ENCODE measurements at places on chromosomes 6 and 20.

- DNase-seq, result no peak
These were observed 139.0 kb downstream of the PXDC1 start for GRCh38 chr6:3612341-3613041.

GRCh38 chr20:56414842-56415765 lies 3.0 kb downstream of the CASS4 start:
- no peak for DNase-seq

GRCh38 chr6:112786801-112787200 lies 439.7 kb downstream of the RFPL4B start:
- DNase-seq, result no peak

- no peak for DNase-seq
These were observed 118.8 kb downstream of the PHACTR3 start for GRCh38 chr20:59723108-59723500.

All from aorta (tissue), 5 donors.